ENCODE measurements at places on chromosomes 12 and 14. TPM values are rescaled to one million over a fixed set of nuclear protein-coding genes. Genes with fewer than 3 reads are reported as not detected.

GRCh38 chr14:84819528-84819927 is 710.4 kb upstream of the FLRT2 start:
- no peak overlapping the region for H3K4me3 ChIP-seq
- no peaks in the 10 kb centered on the region for H3K4me1 ChIP-seq
- H3K27me3 ChIP-seq, result no peaks in the 10 kb centered on the region
- no peak overlapping the region for H3K27ac ChIP-seq
- DNase-seq, result no peak

HOXC12 gene
- total RNA-seq, result not detected

GRCh38 chr14:64109819-64110554 is 184.2 kb downstream of the ESR2 start:
- no peak overlapping the region for H3K27ac ChIP-seq
- no peak overlapping the region for H3K4me3 ChIP-seq
- H3K4me1 ChIP-seq, result peaks cover 35% of the 10 kb centered on the region
- no peaks in the 10 kb centered on the region for H3K36me3 ChIP-seq

DNA sequence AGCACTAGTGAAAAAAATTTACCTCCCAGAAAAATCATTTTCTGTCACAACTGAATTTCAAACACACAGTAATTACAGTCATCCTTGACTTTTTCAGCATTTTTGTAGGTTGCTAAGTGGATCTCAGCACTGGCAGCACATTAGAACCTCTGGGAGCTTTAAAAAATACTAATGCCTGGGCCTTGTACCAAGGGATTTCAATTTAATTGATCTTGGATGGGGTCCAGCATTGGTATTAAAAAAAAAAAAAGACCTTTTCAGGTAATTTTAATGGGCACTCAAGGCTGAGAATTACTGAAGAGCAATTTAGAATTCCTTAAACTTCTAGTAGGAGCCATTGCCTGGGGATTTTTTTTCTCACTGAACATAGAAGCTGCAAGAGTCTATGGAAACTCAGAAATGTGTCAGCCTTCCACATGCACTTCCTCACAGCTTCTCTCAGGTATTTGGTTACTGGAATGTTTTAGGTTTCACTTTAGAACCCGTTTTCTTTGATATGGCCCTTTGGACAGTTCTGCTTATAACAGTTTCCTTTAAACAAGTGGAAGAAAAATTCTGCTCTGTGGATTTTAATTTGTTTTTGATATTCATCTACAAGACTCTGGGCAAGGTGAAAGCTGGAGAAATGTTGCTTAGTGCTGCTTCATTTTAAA is 88.5 kb upstream of the DACT1 start:
- no peak overlapping the region for H3K4me3 ChIP-seq
- DNase-seq, result no peak
- no peaks in the 10 kb centered on the region for H3K4me1 ChIP-seq
- H3K36me3 ChIP-seq, result no peaks in the 10 kb centered on the region
- H3K27me3 ChIP-seq, result no peaks in the 10 kb centered on the region

RNASE7 gene
- total RNA-seq, result 0.27 TPM

All from thoracic aorta (tissue), 2 donors.